ENCODE measurements at places on chromosomes 12 and 14. TPM values are rescaled to one million over a fixed set of nuclear protein-coding genes. Genes with fewer than 3 reads are reported as not detected.

DNA sequence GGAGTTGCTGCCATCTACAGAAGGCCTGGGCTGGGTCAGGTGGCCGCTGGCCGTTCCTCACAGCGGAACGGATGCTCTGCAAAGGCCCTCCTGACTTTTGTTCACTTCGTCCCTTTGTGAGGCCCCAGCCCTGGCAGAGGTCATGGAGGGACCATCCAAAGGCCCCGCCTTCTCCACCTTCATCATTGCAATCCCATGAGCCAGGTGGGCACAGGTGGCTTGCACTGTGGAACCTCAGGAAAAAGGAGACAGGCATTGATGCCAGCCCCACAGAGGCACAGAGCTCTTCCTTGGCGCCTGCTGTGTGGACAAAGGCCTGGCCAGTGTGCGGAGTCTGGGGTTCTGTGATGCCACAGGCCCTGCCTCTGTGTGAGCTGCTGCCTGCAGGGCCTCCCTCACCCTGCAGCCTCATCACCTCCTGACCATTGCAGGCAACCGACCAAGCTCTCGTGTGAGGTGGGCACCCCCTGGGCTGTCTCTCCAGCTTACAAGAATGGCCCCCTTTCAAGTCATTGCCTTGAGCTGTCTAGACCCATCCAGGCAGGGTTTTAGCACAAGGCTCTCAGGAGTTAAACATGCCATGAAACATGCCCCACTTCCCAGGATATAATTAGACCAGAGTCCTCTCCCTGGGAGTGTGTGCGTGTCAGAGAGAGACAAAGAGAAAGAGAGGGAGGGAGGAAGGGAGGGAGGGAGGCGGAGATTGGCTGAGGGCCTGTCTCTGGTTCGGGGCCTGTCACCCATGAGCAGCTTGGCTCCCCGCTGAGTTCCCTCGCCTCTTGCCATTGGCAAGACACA lies 19.3 kb downstream of the NFKBIA start:
- DNase-seq, result peak; percentile 89

- DNase-seq, result no peak
Measured at GRCh38 chr14:67556671-67557070, 23.6 kb downstream of the PLEKHH1 start.

DNA sequence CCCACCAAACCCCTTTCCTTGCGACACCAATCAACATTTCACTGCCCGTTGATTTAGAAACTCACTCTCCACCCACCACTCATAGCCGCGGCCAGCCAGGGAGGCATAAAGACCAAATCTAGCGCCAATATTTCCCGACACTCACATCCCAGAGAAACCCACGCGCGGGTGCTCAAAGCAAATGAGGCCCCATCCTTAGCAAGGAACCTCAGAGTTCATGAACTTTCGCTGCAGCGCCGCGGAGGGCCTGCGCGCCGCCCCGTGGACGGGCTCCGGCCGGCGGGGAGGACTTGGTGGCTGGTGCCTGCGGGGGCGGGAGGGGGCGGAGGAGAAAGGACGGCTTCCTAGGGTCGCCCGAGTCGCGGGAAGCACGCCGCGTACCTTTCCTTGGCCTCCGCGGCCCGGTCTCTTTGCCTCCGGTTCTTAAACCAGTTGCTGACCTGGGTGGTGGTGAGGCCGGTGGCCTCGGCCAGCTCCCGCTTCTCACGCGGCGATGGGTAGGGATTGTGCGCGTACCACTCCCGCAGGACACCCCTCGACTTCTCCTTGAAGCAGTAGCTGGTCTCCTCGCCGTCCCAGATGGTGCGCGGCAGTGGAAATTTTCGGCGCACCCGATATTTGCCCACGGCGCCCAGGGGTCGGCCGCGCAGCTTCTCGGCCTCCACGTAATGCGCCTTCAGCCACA lies 886 bp downstream of the SIX1 start:
- DNase-seq, result no peak

Gene MIPOL1
- total RNA-seq, result 8.6 TPM

- DNase-seq, result no peak
Measured at GRCh38 chr14:105876829-105877228, 350.4 kb downstream of the TMEM121 start.

Gene LMO3
- 0.50 TPM for total RNA-seq

DNA sequence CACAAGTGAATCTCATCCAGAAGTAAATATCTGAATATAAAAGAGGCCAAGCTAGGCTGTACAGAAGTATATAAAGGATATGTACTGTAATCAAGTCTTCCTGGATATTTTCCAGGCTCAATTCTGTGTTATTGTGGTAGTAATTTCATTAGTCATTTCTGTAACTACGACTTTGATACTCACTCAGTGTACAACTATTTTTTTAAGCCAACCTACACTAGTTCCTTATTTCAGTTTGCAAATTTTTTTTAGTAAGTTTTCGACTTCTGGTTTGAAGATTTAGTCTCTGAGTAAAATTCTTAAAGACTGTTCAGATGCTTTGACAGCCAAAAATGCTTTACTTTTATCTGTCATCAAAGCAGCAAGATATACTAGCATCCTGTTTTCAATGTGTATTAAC lies 130.8 kb downstream of the CAPZA3 start:
- DNase-seq, result peak; percentile 70

Gene COX8C
- total RNA-seq, result 0.33 TPM

DNA sequence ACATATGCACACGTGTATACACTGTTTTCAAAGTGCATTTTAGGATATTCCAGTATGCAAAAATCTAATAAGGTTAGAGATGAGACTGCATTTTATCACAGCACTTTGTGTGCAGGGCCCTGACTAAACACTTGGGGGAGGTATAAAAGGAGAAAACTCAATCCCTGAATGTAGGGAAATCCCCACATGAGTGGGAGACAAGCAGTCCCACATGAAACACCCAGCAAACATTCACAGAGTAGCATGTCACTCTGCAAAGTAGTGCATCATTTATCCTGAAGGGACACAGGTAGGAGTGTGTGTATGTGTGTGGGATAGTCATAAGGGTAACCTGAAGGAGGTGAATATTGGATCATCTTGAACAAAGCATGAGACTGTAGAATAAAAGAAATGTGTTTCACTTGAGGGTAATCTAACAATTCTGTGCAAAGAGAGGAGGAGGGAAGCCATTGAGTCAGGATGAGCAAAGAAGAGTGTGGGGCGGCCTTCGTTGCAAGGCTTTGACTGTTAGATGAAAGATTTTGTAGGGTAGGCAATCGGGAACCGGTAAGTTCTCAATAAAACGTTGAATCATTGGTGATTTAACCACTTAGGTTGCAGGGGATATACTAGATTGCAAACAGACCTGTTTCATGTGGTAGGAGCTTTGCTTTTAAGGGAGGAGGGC lies 2.9 kb downstream of the PRPF40B start:
- no peak for DNase-seq

DNA sequence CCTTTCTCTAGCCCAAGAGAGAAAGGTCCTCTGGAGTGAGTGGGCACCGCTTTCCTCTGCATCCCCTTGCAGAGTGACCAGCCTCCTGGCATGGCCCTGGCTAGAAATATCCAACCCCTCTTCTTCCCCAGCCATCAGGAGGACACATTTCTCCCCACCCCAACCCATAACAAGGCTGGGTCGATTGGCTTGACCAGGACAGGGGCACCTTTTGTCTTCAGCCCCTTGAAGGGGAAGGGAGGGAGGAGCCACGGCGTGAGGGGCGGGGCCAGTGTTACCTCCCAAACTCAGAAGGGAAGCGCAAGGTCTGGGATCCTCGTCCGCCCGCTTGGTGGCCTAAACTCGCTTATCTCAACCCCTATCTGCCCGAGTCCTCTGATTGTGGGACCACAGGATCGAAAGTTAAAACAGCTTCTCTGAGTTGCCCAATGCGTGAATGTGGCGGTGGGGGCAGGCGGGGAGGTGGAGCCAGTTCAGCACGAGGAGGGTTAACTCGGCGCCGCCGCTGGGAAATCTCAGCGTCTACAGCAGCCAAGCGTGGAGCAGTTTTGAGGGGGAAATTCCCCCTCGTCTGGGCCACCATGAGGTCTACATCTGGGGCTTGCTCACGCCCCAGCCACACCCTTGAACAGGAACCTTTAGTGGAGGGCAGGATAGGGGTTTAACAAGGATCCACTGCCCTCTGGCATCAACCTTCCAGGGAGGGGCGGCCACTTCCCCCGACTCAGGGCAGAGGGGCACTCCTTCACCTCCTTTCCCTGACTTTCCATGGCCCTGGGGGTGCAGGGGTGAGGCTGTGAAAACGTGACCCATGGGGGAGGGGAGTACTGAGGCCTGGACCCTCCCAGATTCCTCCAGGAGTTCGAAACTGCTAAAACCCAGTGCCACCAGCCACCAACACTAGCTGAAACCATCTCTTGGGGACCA lies 795 bp downstream of the STAT6 start:
- DNase-seq, result peak; percentile 50

Gene TSHR
- total RNA-seq, result not detected

- no peak for DNase-seq
Measured at GRCh38 chr12:2117541-2117940, 64.8 kb downstream of the CACNA1C start.

Gene KCNC2
- total RNA-seq, result not detected

- no peak for DNase-seq
Measured at GRCh38 chr14:92487513-92488133, 26.0 kb upstream of the RIN3 start.

All from fibroblast of lung (primary cell).